Hepatocyte (in vitro differentiated cells): ENCODE measurements at places on chromosomes 16 and 17.

DNA sequence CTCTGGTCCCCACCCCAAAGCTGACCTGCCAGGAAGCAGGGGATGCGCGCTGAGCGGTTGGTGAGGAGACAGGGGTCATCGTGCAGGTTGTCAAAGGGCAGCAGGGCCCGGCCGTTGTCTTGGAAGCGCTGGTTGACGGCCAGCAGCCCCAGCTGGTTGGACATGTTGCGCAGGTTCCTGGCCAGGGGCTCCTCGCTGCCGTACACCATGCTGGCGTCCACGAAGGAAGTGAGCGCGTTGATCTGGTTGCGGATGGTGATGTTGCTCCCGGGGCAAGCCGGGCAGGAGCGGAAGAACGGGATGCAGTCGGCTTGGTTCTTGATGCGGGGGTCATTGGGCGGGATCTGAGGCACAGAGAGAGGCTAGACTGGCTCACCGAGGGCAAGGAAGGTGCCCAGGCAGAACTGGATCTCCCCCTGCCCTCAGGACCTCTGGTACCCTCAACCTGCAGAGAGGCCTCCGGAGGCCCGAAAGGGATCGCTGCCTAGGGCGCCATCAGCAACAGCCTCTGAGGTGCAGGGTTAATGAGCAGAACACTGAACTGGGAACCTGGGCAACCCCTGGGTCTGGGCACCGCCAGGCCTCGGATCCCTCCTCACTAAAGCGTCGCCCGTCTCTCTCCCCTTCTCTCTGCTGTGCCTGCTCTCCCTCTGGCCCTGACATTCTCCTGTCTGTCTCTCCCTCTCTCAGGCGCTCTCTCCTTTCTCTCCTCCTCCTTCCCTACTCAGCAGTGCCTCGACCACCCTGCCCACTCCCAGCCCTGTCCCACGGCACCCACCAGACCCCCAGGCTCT, 2.7 kb downstream of the MPO start:
- no peak for DNase-seq

DNA sequence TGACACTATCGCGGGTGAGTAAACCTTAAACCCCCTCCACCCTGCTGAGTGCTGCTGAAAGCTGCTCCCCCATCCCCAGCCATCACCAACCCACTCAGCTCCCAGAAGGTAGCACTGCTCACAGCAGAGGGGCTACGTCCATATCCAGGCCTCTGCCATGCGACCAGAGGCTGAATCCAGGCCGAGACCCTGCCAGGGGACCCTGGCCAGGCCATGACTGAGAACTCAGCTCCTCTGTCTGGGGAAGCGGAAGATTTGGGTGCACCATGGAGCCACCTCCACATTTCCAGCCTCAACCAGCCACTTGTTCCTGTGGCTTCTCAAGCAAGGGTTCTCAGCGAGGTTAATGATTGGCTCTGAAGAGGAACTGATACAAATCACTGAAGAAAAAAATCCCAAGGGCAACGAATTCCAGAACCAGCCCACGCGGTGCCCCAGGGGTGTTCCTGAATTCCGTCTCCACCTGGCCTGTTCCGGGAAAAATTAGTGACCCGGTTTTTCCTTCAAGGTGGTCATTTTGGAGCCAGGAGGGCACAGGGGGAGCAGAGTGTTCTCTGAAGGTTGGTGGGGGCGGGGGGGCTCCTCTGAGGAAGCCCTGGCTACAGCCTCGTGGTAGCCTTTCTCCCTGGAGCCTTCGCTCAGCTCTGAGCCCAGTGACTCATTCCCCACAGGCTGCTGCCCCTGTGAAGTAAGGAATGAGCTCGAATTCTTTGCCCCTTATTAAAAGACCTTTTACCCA, 9.3 kb upstream of the SLC16A5 start:
- DNase-seq = peak; percentile 65

- DNase-seq = no peak
Measured at GRCh38 chr17:81682565-81683207, 911 bp downstream of the ARL16 start.

DNA sequence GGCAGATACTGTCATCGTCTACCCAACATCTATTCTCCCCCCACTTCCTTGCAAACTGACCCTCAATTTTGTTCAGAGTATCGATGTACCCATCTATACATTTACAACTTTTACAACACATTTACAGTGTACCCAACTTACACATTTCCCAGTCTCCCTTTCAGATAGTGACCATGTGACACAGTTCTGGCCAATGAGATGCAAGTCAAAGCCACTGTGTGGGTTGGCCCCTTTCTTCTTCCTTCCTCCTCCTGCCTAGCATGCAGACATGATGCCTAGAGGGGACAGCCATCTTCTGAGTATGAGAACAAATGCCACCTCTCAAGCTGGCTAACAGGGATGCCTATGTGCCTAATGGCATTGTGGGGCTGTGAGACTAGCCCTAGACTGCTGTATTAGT, 11.3 kb upstream of the NFAT5 start:
- no peak for DNase-seq

DNA sequence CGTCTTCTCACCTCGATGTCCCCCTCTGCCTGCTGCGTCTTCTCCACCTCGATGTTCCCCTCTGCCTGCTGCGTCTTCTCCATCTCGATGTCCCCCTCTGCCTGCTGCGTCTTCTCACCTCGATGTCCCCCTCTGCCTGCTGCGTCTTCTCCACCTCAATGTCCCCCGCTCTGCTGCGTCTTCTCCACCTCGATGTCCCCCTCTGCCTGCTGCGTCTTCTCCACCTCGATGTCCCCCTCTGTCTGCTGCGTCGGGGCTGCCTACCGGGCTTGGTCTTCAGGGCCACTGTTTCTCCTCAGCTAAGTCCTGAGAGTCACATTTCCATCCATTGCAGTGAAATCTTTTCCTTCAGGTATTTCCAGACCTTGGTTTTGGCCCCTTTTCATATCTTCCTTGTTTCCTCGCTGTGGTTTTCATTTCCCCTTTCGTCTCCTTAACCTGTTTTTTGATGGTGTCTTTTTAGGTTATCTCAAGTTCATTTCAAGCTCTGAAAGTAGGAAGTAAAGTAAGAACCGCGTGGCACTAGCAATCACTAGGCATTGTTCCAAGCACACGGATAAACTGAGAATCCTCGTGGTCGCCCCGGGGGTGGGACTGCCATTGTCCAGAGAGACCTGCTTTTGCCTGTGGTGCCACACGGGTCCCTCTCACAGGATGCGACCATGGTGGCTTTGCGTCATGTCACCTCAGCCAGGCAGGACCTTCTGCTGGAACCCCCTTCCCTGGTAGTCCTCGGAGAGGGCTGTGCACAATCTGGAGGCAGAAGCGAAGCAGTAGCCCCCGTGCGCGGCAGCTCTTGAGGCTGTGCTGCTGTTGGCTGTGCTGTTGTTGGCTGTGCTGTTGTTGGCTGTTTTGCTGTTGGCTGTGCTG, 9.5 kb upstream of the ZNF750 start:
- DNase-seq = no peak

DNA sequence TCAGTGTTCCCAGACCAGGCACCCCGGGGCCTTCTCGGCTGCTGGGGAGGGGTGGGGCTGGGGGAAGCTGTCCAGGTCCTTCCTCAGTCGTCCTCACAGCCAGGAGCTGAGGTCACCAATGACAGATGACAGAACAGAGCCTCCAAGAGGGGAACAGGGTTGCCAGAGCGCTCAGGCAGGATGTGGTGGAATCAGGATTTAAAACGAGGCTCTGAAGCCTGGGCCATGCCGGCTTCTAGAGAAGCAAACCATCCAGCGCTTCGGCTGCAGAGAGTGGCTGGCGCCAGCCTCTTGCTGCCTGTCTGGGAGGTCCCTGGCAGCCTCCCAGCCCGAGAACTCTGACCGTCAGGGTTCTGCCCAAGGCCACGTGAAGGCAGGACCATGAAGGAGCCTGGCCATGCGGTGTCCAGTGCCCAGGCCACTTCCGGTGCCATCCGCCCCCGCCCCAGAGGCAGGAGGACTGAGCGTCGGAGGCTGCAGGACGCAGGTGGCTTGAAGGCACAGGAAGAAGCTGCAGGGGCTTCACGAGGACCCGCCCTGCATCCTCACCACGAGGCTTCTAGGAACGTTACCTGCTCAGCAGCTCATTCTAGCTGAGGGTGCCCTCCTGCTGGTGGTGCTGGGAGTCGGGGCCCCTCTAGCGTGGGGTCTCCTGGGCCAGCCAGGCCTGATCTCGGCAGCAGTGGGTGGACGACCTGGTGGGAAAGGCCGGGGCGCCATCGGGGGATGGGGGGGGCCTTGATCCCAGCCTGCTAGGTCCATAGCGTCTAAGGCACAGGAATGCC, 78.5 kb downstream of the KLHDC4 start:
- no peak for DNase-seq

- DNase-seq = no peak
Measured at GRCh38 chr17:2002767-2003329, 22.3 kb downstream of the RTN4RL1 start.
